ENCODE measurements at places on chromosomes 3 and 15. TPM values are rescaled to one million over a fixed set of nuclear protein-coding genes. Genes with fewer than 3 reads are reported as not detected.

GRCh38 chr3:64801856-64802255, 114.1 kb upstream of the ADAMTS9 start:
- no peak for DNase-seq

- no peak for DNase-seq
These were observed 17.3 kb upstream of the USP50 start for GRCh38 chr15:50563756-50564155.

GRCh38 chr3:43287500-43287873, 1.1 kb downstream of the SNRK start:
- DNase-seq: no peak

- no peak for DNase-seq
These were observed 26.9 kb downstream of the NEK10 start for GRCh38 chr3:27342267-27342666.

GRCh38 chr3:8970971-8971589, 7.8 kb upstream of the RAD18 start:
- DNase-seq: peak; percentile 82

- no peak for DNase-seq
These were observed 665.6 kb upstream of the UBE2E2 start for GRCh38 chr3:22537560-22537959.

DNA sequence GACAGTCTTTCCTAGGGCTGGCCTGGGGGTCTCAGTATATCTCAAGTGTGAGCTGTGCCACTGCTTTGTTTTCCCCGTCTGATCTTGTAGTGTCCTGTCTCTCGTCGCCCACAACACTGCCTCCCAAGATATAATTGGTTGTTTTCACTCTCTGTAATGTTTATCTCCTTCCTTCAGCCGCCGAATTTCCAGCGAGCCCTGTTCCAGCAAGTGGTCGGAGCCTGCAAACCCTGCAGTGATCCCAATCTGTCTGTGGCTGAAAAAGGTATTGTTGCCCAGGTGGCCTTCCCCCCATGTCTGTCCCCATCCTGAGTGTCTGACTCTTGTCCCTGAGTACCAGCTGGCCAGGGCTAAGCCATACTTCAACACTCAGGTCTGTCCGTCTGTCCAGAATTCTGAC, 9.5 kb upstream of the MANF start:
- DNase-seq: no peak

DNA sequence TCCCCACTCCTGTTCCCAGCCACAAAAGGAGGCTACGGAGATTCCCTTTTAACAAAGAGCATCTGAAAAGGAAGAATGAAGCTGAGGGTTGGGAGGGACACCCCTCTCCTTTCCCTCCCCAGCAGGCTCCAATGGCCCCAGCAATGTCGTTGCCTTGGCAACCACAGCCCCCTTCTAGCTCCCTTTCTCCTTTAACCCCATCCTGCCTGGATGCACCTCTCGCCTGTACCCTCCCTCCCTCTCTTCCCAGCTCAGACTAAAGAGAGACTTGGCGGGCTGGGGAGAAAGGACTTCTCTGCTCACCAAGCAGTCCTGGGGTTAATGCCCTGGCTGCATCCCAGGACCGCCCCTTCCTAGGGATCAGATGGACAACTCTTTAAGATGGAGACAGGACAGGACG, 7.1 kb upstream of the RPL29 start:
- no peak for DNase-seq

DNA sequence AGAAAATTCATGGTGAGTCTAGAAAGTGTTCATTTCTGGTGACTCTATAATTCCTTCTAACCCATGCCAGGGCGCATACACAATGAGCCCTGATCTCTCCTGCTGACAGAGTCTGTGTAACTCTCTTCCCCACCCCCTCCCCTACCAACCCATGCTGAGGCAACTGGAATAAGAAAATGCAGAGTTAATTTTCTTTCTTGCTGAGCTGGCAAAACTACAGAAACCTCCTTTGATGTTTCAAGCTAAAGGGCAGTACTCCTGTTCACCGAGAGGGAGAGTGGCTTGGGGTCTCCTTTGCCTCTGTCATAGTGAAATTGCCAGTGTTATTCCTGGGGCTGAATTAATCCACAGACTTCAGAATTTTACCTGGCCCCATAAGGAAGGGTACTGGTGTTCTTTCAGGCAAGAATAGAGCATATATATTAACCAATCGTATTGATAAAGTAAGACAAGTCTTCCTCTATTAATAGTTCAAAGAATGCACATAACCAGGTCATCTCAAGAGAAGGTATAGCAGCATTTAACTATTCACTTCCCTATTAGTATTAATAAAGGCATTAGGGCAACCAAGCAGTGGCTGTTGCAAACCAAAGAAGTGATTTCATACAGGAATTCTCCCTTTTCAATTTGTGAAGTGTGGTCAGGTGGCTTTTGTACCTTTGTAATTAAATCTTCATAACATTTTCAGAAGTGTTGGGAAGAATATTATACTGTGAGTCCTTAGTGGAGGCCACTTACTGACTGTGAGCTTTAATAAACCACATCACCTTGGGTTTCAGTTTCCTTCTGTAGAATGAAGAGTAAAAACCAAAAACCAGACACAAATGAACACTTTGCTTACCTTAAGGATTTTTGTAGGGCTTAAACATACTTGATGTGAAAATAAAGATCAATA, 4.1 kb downstream of the GAP43 start:
- no peak for DNase-seq

GRCh38 chr15:62706317-62706716, 336.2 kb upstream of the TPM1 start:
- peak; percentile 19 for DNase-seq

GRCh38 chr15:44231842-44232241, 36.8 kb upstream of the FRMD5 start:
- no peak for DNase-seq

DNA sequence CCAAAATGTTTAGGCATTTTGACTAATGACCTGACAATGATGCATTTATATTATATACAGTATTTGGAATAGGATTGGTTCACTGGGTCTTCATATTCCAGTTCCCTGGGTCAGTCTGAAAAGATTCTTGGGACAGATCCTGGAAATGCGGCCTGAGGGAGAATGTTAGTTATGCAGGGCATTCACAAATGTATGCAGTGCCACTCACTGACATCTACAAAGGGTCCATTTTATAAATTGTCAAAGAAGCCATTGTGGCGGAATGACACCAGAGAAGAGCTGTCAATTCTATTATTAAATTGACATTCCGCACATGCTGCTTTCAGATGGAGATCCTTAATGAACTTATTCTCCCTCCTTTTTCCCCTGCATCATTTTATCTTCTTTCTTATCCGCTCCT, 176.6 kb downstream of the VGLL3 start:
- peak; percentile 32 for DNase-seq

- peak; percentile 24 for DNase-seq
These were observed 20.5 kb upstream of the MINDY4B start for GRCh38 chr3:150925751-150926201.

DNA sequence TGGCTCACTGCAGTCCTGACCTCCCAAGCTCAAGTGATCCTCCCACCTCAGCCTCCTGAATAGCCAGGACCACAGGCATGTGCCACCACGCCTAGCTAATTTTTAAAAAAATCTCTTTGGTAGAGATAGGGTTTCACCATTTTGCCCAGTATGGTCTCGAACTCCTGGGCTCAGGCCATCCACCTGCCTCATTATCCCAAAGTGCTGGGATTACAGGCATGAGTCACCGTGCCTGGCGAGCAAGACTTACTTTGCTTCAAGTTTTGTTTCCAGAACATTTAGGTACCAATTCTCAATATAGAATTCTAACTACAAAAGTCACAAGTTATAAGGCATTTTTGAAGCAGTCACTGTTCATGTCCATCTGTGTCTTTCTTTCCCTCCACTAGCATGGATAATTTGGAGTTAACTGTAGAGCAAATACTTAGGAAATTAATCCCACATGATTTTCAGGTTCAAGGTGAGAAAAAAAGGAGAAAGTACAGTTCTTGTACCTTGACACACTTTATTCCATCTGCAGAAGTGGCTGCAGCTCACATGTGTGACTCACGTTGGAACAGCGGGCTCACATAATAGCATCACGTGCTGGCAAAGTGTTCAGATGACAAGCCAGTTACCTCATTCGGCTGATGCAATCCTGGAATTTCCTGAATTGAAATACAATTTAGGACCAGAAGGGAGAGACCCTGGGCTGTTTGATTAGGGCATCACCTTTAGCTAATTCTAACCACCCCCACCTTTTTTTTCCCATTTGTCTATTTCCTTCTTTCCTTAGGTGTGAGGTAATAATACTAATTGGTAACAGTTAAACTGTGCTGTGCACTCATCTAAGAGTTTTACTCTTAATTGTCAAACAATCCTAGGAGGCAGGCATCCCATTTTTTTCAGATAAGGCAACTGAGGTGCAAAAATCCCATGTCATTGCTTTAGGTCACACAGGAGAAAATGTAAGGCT, 46.9 kb upstream of the NEDD4 start:
- peak; percentile 92 for DNase-seq

- DNase-seq: no peak
These were observed 149.1 kb upstream of the CD96 start for GRCh38 chr3:111392894-111393398.

The GATA2 gene
- 2.7 TPM for polyA plus RNA-seq

The SCAANT1 gene
- polyA plus RNA-seq: not detected

The KLF15 gene
- 0.64 TPM for polyA plus RNA-seq

The UCN2 gene
- 0.09 TPM for polyA plus RNA-seq

The DUOXA2 gene
- not detected for polyA plus RNA-seq

The TIMP4 gene
- polyA plus RNA-seq: 2.4 TPM

The APH1B gene
- 11.3 TPM for polyA plus RNA-seq

The THBS1 gene
- polyA plus RNA-seq: 137 TPM
